Frontal cortex (tissue), 4 donors: ENCODE measurements at places on chromosomes 6 and 20.
A peak's percentile ranks its signal among the peaks of the same experiment; 100 is the strongest.

GRCh38 chr6:107118976-107119375, 3.7 kb upstream of the BEND3 start:
- no peak for DNase-seq

DNA sequence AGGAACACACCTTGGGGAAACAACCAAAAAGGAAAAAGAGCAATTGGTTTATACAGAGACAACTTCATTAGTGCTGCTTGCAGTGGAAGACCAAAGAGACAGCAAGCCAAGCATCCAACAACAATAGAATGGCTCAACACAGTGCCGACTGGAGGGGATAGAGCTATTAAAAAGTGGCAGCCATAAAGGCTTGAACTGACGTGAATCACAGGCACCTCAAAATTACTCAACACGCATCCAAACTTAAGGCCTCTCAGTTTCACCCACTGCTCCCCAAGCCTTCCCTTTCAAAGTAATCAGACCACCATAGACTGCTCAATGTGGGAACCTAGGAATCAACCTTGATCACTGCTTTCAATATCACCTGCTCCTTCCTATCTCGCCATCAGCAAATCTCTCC, 9.7 kb downstream of the TNFRSF21 start:
- no peak for DNase-seq

DNA sequence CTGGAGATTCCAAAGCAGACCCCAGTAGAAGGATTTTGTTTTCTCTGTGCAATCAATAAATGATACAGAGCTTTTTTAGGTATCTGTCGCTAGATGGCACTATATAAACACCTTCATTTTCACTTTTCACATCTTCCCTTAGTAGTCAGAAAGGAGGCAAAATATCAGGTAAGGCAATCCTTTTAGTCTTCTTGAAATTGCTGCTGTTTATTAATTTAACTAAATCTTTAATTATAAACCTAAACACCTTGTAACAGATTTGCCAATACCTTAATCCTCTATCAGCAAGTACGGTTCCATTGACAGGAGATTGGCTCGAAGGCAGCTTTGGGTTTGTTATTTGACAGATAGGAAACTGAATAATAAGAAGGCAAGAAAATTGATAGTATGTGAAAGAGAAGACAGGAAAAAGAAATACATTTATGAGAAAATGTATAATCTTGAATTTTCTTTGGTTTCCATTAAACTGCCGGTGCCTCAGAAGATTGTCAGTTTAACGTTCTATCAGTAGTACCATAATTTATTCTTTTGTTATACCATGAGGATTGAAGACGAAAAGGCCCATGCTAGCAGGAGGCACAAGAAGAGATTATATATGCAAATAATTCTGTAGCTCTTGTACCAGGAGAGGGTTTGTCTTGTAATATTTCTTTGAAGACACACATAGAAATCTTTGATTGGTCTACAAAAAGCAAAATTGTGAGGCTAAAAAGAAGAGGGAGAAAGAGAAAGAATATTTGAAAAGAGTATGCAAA, 23.5 kb upstream of the IBTK start:
- no peak for DNase-seq

DNA sequence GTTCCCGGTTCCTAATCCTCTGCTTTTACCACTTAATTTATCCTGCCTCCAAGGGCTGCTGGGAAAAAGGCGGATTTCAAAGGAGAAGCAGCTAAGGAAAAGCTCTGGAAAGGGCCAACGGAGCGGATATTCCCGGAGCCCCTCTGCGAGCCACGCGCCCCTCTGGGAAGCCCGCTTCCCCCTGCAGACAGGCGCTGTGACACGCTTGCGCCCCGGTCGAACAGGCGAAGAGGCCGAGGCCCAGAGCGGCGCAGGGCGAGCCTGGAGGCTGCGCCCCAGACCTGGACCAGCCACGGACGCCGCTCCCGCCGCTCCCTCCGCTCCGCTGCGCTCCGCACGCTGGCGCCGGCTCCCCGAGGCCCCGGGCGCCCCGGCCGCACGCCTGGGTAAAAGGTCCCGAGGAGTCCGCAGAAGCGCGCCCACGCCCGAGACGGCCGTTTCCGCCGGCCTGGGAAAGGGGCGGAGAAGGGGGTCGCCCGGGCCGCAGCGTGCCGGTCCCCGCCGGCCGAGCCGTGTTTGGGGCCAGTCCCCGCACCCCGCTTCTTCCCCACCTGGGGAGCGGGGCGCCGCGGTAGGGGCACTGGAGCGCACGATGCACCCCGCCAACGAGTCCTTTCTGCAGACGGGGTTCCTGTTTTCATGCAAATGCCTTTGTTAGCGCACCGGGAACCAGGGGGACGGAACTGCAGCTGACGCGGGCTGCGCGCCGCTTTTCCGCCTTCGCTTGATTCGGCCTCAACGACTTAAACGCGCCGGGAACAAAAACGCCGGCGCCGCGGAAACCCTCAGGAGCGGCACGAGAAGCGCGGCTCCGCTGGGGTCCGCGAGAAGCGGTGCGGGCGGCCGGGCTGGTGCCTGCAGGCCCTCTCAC, 91.9 kb upstream of the SIRPA start:
- peak; percentile 49 for DNase-seq

DNA sequence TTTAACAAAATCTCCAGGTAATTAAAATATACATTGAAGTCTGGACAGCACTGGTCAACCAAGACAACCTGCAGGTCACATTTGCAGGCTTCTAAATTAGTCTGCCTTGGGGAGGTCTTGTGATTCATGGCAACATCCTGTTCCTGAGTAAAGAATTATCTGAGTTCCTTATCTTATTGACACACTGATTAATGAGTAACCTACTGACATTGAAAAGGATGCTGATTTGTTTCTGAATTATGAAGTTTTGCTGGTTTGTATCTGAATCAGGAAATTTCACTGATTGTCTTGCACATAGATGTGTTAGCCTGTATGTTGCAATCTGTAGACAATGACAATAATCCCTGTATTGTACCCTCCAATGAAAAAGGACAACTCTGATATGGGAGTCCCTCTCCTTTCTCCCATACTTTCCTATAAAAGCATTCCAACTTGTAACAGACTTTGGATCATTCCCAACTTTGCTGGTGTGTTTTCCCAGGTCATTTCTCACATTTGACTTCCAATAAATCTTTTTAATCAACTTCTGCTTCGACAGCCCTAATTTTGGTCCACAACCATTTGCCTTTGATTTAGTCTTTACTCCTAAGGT, 80.0 kb downstream of the LAMP5 start:
- no peak for DNase-seq

DNA sequence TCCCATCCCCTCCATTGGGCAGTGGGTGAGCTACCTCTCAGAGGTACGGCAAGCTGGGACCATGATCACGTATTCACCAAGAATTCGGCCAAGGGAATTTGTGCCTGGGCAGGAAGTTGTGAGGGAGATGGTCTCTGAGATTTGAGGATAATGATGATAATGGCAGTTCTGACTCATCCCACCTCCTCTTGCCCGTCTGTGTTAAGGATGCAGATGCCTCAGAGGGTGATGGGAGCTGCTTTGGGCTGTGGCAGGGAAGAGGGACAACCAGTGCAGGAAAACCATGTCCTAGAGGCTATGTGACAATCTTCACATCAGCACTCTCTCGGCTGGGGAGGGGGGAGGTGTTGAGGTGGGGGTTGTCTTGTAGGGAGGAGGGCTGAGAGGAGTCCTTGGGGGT, 4.3 kb downstream of the TGM6 start:
- DNase-seq, result no peak

- DNase-seq, result no peak
Measured at GRCh38 chr6:158175111-158175510, 7.0 kb downstream of the GTF2H5 start.

DNA sequence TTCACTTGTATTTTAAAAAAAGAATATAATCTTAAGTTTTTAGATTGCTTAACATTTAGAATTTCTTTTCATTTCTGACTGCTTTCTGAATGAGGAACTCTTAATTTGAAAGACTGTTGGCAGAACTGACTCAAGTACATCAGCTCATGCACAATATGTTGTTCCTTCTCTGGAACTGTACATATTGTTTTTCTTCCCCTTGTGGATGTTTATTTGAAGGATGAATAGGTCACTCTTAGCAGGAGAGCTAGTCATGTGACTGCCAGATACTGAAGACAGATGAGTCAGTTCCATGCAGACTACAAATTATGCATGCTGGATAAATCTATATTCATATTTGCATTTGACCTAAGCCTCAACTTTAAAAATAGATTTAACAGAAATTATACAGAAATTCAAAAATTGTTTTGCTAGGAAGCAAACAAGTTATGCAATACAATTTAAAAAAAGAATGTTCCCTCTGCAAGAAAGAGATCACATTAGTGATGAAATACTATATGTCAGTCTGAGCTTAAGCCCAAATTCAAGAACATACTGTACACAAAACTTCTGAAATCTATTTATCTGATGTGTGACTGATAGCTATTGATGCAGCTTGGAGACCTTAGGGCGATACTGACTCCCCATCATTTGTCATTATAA, 1274.9 kb upstream of the GJE1 start:
- peak; percentile 17 for DNase-seq

DNA sequence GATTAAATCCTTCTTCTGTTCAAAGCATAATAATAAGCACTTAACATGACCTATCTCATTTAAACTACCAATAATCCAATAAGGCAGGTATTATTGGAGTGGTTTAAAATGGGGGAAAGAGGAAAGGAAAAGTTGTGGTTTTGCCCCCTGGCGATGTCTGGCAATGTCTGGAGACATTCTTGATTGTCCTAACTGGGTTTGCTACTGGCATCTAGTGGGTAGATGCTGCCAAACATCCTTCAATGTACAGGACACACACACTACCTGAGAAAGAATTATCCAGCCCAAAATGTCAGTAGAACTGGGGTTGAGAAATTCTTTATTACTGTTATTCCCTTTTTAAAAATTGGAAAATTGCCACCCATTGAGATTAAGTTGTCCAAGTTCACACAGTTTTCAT, 25.2 kb upstream of the SRSF6 start:
- no peak for DNase-seq

GRCh38 chr20:37393196-37393862, 47.4 kb downstream of the SRC start:
- no peak for DNase-seq

DNA sequence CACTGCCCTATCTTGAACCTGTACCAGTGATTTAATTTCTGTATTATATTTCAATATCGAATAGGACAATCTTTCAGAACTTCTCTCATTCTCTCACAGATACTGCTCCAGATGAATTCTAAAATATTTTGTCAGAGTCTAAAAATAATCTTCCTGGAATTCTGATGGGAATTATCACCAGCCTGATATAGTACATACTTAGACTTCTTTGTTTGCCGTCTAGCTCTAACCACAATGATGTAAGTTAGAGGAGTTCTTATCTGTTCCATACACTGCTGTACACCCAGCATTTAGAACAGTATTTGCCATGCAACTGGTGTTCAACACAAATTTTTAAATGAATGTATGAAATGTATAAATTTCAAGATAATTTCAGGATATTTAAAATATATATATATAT, 1.3 kb upstream of the HUS1B start:
- no peak for DNase-seq

DNA sequence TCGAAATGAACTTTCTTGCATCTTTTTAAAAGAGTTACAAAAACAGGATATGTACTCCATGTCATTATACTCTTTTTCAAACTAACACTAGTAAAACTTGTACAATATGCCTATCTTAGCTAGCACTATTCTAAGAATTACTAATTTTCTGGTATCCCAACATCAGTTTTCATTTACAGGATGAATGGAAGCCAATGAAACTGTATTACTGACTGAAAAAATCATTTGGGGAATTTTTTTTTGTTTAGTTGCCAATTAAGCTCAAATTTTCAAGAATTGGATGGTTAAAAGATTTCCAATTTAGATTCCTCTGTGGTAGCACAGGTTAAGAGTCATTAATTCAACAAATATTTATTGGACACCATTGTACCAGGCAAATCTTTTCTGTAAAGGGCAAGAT, 30.7 kb downstream of the TASP1 start:
- DNase-seq, result no peak

DNA sequence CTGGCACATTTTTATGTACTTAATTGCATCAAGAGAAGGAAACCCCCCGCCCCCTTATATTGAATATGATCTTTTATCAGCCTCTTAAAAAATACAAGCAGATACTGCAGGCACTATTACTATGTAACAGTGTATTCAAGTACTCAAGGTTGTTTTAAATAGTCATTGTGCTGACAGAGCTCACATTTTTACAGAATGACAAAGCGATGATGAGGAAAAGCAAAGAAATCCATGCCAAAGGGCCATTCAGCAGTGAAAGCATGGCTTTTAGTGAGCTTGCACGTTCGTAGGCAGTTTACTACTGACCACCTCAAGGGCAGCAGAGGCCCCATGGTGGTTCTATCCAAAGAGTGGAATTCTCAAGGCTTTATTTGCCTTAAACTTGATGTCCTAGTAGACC, 146.8 kb downstream of the RPS12 start:
- DNase-seq, result no peak
